ENCODE measurements at places on chromosomes 5 and 9.

DNA sequence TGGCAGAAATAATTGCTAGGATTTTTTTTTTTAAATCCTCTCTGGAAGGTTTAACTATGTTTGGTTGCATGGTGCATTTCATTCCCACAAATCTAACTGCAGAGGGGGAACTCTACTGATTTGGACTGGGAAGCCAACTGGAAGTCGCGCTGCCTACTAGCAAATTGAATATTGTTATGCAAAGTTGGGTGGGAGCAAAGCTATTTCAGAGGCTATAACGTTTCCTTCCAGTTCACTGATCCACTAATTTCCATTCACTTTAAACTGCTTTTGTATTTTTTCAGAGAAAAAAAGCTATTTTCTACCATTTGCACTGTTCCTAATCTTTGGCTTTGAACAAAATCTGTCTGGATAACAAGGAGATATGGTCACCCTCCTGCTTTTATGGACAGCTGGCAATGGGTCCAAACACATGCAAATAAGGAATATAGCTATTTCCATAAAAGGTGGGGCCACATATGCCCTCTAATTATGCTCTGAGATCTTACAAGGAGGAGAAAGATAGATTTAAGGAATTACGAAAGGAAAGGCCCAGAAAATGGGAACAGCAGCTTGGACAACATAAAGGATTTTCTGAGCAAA, 40.1 kb downstream of the MACIR start:
- DNase-seq: no peak

- no peak for DNase-seq
Observed at GRCh38 chr5:42634575-42634974, 122.0 kb upstream of the CCDC152 start.

- DNase-seq: no peak
Observed at GRCh38 chr5:89216606-89217005, 333.6 kb upstream of the MEF2C start.

GRCh38 chr9:4382722-4383317, 83.0 kb upstream of the GLIS3 start:
- no peak for DNase-seq

- DNase-seq: no peak
Observed at GRCh38 chr5:17103461-17103860, 114.0 kb upstream of the BASP1 start.

- no peak for DNase-seq
Observed at GRCh38 chr9:26158631-26159150, 480.4 kb upstream of the TUSC1 start.

GRCh38 chr5:1655496-1656270, 131.9 kb upstream of the LPCAT1 start:
- DNase-seq: no peak

Data from brain pericyte (primary cell).